Activated CD8-positive, alpha-beta memory T cell treated with anti-CD3 and anti-CD28 coated beads, Interleukin-2, amount 50 U/mL, for 4 hours (primary cell): ENCODE measurements at places on chromosomes 16 and 17.

GRCh38 chr17:81983639-81984373 is 6.4 kb downstream of the ASPSCR1 start:
- no peak for DNase-seq

DNA sequence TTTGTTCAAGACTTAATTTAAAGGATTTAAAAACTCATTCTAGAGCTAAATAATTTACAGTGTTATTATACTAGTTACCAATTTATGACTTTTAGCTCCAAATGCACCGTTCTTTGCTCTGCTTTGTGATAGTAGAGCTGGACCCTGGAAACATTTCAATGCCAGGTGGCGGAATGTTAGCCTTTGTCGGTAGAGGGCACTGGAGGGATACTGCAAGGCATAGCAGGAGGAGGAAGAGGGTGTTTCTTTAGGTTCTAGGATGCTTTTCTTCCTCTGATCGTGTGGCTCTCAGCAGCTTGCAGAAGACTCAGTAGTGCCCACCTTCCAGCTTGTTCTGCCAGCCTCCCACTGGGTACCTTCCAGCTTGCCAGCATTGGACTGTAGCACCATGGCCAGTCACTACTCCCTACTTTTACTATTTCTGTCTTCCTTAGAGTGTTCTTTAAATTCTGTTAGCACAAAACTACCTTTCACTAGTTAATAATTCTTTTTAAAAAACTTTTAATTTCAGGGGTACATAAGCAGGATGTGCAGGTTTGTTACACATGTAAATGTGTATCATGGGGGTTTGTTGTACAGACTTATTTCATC is 325.3 kb downstream of the UTP18 start:
- no peak for DNase-seq

DNA sequence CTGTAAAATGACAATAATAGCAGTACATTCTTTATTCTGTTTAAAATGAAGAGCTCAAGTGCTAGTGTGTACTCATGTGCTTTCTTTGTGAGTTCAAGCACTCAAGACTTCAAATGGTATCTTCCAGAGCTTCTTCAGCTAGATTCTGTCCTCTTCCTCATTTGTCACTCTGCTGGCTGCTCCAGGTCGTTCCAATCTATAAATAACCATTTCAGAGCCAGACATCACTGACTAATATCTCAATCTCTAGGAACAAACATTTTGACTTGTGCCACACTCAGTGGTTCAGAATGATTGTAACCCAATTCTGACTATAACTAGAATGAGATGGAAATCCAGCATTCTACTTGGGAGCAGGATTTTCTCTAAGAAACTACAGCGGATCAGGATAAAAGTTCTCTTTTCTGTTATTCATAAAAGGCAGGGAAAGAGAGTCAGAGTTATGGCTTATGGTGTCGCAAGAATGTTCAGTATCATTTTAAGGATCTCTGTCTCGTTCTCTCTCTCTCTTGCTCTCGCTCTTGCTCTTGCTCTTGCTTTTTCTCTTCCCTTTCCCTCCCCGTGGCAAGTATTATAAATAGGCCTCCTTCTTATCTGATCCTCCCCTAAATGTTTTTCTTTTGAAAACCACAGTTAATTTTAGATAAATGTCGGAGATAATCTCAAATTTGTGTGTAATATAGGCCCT is 116.3 kb upstream of the MAF start:
- no peak for DNase-seq

DNA sequence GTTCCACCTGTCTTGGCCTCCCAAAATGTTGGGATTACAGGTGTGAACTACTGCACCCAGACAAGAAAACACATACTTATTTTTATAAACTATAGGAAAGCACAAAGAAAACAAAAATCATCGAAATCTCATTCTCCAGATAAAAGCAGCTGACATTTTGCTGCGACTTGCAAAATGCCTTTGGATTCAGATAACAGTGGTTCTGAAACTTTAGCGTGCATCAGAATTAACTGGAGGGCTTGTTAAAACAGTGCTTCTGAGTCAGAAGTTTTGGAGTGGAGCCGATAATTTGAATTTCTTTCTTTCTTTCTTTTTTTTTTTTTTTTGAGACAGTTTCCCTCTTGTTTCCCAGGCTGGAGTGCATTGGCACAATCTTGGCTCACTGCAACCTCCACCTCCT is 17.7 kb upstream of the GJD3 start:
- DNase-seq: no peak

DNA sequence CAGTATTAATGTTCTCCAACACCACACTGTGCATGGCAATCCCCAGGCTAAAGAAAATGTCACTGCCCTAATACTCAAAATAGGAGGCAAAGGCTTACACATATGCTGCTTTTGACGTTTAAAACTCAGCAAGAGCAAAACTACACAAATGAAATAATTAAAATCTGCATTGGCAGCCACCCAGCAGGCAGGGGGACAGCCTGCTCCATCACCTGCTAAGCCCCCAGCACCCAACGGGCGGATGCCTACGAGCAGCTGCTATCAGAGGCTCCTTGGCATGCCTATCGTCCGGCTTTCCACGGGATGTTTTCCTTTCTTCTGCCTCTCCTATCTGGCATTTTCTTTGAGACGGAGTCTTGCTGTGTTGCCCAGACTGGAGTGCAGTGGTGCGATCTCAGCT is 337.5 kb downstream of the SOX9 start:
- DNase-seq: no peak

DNA sequence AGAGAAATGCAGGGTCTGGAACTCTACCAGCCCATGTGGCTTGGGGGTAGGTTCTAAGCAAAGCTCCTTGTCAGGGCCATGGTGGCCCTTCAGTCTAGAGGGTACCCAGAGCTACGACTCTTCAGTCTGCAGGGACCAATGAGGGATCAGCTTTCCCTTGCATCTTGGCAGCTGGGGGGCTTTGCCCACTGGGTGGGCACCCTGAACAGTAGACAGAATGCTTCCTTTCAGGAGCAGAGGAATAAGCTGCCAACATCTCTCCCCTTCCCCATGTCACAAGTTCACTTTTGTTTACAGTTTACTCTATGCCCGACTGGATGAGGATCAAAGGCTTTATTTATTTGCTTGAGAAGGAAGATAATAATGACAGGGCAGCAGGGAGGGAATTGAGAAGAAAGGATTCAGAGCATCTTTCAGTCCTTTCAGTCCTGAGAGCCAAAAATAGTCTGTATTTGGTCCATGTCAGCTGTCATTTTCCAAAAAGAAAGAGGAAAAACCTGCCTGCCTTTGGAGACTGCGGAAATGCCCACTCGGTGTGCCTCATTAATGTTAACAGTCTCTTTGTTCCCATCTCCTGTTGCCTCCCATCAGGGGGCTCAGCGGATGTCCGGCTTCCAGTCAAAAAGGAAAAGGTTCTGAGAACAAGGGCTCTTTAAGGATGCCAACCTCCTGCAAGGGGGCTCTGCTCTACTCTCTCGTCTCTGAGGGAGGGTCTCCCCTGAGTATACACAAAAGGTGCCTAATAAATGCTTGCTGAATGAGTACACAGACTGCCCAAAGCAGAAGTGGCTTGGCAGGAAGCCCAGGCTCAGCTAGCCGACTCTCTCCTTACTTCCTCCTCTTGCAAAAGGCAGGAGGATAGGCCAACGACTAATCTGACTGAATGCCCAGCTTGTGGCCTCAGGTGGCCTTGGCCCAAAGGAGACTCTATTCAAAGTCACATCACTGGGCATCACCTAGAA is 17.1 kb downstream of the TRAF4 start:
- DNase-seq: no peak
